Activated T-helper 17 cell treated with anti-CD3 and anti-CD28 coated beads, Interleukin-2, amount 50 U/mL, for 72 hours (primary cell): ENCODE measurements at places on chromosomes 12 and 14.

DNA sequence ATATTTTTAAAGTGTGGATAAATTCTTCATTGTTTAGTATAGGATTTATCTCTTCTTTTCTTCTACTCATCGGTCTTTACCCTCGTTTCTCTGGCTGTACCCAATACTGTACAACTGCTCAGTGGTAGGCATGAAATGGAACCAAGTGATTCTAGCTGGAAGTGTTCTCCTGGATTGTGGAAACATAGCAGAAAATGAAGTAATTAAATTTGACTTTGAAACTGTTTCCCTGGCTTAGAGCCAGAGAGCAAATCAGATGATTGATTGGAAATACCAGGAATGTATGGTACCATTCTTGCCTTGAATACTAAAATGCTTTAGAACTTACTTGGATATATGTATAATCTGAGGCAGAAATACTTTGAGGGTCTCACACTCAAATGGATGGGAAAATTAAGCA is 292.3 kb downstream of the ERC1 start:
- H3K27ac ChIP-seq, result no peak overlapping the region
- H3K4me3 ChIP-seq, result no peak overlapping the region
- H3K36me3 ChIP-seq, result no peaks in the 10 kb centered on the region

GRCh38 chr12:10968765-10969456 is 17.8 kb downstream of the TAS2R50 start:
- H3K27me3 ChIP-seq, result no peaks in the 10 kb centered on the region
- no peak overlapping the region for H3K27ac ChIP-seq
- H3K36me3 ChIP-seq, result no peaks in the 10 kb centered on the region
- no peak for ATAC-seq
- no peaks in the 10 kb centered on the region for H3K4me1 ChIP-seq
- no peak overlapping the region for H3K4me3 ChIP-seq

DNA sequence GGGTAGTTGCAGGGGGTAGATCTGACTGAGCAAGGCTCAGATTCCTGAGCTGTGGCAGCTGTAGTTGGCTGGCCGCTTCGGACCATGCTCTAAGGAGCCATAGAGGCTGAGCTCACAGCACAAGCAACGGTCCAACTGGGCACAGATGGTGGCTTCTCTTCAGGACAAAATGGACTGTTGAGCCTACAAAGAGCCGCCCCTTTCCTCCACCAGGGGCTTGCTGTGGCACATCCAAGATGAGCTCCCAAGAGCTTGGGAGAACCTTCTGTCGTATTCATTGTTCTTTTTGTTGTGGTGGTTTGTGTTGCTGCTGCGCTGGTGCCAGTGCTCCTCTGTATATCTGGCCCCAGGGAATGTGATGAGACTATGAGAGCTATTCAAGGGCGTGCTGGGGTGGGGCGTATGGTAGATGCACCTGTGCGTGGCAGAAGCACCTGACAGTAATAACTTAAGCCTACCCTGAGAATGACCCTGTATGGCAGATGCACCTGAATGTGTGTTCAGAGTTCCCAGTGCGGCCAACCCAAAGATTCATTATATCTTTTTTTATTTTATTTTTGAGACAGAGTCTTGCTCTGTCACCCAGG is 17.8 kb upstream of the LGALS3 start:
- H3K36me3 ChIP-seq, result peaks cover 8% of the 10 kb centered on the region
- ATAC-seq, result no peak
- H3K27ac ChIP-seq, result no peak overlapping the region
- H3K4me1 ChIP-seq, result peaks cover 19% of the 10 kb centered on the region
- H3K4me3 ChIP-seq, result no peak overlapping the region
- H3K27me3 ChIP-seq, result no peaks in the 10 kb centered on the region

- H3K4me1 ChIP-seq, result no peaks in the 10 kb centered on the region
- H3K4me3 ChIP-seq, result no peak overlapping the region
- H3K36me3 ChIP-seq, result no peaks in the 10 kb centered on the region
- no peak for ATAC-seq
- H3K27ac ChIP-seq, result no peak overlapping the region
Observed at GRCh38 chr12:83471341-83471740, 784.6 kb downstream of the TMTC2 start.

DNA sequence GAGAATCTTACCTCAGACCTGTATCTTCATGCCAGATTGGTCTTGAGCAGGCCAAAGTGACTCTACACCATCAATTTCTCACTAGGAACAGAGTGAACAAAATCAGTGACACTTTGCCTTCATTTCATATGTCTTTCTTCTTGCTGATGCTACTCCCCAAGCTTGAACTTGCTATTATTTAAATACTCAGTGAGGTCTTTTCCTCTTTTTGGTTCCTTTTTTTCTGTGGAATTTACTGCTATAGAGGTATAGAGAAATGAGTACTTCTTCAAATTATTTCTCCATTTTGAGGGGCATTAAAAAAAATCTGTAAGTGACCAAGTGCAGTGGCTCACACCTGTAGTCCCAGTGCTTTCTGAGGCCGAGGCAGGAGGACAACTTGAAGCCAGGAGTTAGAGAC is at the start of gene GPR33:
Gene GPR33 (minus strand): TSS at position 154 of the 400 bp plus-strand sequence. CDS start 4,074 bp downstream, outside the sequence.
- no peaks in the 10 kb centered on the region for H3K4me1 ChIP-seq
- peaks cover 4% of the 10 kb centered on the region for H3K27me3 ChIP-seq
- no peaks in the 10 kb centered on the region for H3K36me3 ChIP-seq
- no peak within 1 kb of the TSS for H3K4me3 ChIP-seq

DNA sequence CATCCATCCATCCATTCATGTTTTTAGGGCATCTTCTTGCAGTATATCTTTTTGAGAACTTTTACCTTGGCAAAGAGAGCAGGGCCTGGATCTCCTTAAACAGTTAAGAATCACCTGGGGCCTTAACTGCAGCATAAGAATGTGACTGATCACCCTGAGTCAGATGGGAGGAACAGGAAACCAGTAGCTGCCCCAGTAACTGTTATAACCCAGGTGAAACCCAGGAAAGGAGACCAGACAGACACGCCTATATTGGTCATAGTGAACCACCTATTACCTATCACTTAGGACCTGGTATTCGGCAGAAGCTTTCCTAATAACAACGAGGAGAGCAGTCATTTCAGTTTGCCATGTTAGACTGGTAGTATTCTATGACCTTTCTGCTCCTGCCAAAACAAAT is 43.4 kb upstream of the NR2C1 start:
- no peaks in the 10 kb centered on the region for H3K27me3 ChIP-seq
- H3K4me3 ChIP-seq, result peak overlapping the region; percentile 66
- peaks cover 10% of the 10 kb centered on the region for H3K4me1 ChIP-seq
- H3K27ac ChIP-seq, result peak overlapping the region; percentile 94
- H3K36me3 ChIP-seq, result no peaks in the 10 kb centered on the region

- no peaks in the 10 kb centered on the region for H3K27me3 ChIP-seq
- no peak overlapping the region for H3K4me3 ChIP-seq
- H3K27ac ChIP-seq, result no peak overlapping the region
- ATAC-seq, result no peak
- peaks cover 21% of the 10 kb centered on the region for H3K4me1 ChIP-seq
- H3K36me3 ChIP-seq, result peaks cover 22% of the 10 kb centered on the region
Observed at GRCh38 chr12:122406701-122407164, 15.7 kb downstream of the CLIP1 start.

GRCh38 chr12:68786929-68787328 is 21.0 kb upstream of the MDM2 start:
- no peak for ATAC-seq
- H3K4me1 ChIP-seq, result no peaks in the 10 kb centered on the region
- H3K36me3 ChIP-seq, result no peaks in the 10 kb centered on the region
- no peak overlapping the region for H3K4me3 ChIP-seq
- no peaks in the 10 kb centered on the region for H3K27me3 ChIP-seq

- H3K4me1 ChIP-seq, result no peaks in the 10 kb centered on the region
- H3K36me3 ChIP-seq, result no peaks in the 10 kb centered on the region
- peaks cover 20% of the 10 kb centered on the region for H3K27me3 ChIP-seq
- no peak for ATAC-seq
Observed at GRCh38 chr14:101481557-101481956, 79.7 kb upstream of the DIO3 start.
